ENCODE measurements at places on chromosomes 2 and 18.
A peak's percentile ranks its signal among the peaks of the same experiment; 100 is the strongest.

DNA sequence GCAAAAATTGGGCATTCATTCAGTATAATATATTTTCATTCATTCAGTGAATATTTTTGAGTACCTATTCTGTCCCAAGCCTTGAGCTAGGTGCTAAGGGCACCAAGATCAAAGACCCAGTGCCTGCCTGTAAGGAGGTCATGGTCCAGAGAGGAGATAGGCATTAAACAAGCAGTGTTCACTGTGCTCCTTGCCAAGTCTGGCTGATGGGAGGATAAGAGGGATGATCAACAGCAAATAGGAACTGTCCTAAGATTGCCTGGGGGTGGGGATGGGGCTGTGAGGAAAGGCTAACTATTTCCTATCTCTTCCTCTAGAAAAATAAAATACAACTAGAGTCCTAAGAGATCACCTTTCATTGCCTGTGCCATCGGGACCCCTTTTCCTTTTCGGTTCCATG lies 60.4 kb downstream of the SETBP1 start:
- no peak for DNase-seq

GRCh38 chr2:100537918-100538317 lies 24.9 kb upstream of the PDCL3 start:
- no peak for DNase-seq

DNA sequence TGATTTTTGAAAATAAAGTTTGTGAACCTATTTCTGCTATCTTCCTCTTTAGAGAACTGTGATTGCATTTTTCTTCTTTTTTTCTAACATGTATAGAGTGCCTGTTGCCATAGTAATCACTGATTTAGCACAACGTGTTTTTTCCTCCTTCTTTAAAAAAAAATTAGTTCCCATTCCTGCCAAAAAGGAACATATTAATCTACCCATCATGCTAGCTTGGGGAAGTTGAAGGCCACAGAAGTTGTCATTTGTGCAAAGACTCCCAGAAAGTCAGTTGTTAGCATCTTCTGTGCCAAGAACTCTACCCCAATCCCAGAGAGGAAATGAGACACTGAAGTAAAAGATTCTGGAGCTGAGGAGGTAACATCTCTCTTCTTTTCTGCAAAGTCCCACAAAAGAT lies 57.3 kb downstream of the SLC8A1 start:
- DNase-seq: no peak

GRCh38 chr2:240233885-240234502 lies 93.5 kb upstream of the OTOS start:
- peak; percentile 70 for DNase-seq

DNA sequence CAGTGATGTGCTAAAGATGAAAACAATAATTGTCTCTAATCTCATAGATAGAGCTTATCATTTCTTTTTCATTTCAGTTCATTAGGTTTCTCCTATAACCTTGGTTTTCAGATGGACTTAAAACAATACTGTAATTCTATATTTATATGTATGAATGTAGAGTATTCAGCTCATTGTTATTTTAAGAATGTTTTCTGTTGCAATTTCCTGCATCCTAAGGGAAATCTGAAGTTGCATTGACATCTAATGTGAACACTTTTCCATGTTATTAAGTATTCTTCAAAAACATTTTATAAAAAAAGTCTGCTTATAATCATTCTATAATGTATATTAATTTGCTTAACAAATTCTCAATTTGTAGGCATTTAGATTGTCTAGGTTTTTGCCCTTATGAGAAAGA lies 288.9 kb downstream of the XIRP2 start:
- no peak for DNase-seq

- no peak for DNase-seq
Observed at GRCh38 chr2:10305715-10306114, 3.0 kb downstream of the HPCAL1 start.

DNA sequence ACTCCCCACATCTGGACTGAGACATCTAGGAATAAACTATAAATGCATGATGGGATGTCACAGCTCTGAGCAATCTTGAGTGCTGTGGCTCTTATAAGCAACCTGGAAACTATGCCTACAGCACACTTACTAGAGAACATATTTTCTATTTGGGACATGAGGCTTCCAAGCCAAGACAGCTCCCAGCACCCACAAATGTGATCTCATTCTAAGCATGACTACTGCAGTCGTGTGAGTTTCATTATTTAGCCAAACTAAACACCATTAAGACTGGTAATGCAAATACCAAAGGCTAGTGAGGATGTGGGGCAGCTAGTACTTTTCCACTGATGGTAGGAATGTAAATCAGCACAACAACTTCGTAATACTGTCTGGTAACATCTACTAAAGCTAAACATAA lies 72.5 kb downstream of the RTTN start:
- DNase-seq: no peak

DNA sequence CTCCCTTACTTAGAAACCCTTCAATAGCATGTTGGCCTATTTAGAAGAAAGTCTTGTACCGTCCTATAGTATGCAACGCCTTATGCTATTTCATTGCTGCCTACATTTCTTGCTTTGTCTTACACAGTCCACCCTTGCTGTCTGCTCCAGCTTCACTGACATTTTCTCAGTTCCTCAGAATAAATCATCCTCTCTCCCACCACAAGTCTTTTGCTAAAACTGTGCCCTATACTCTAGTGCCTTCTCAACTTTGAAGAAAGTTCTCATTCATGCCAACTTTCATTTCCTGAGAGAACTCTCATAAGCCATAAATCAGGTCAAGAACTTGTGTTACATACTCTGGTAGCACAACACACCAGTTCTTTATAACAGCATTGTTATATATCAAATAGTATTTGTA lies 54.3 kb upstream of the COL3A1 start:
- DNase-seq: no peak

- DNase-seq: no peak
Observed at GRCh38 chr2:2812117-2812516, 481.0 kb upstream of the MYT1L start.

DNA sequence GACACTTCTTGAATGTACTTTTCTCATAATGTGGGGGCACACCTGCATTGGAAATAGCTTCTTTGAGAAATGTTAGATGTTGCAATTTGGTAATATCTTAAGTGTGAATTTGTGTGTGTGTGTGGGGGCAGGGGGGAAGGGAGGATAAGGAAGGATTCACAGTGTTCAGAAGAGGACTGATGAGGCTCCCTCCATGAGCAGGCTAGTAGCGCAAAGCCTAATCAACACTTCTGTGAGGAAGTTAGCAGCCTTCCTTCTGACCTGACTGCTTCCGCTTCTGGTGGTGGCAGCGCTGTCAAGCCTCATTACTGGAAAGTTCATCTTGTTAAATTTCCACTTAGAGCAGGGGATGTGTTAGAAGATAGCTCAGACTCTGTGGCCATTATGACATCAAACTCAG lies 295.4 kb upstream of the SPRED2 start:
- DNase-seq: no peak

DNA sequence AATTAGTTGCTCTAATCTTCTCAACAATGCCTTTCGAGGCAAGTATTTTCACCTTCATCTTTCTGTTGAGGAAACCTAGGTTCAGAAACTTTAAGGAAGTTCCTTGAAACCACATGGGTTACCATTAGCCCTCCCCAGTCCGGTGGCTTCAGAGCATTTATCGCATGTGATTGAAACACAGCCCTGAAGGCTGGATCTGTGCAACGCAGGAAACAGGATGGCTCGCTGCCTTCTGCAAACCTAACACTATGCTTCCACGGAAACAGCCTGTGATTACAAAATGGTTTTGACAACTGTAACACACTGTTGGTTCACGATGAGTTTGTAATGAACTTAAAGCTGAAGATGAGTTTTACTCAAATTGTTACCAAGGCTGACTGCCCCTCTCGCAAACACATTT lies 68.5 kb downstream of the EPB41L3 start:
- no peak for DNase-seq

DNA sequence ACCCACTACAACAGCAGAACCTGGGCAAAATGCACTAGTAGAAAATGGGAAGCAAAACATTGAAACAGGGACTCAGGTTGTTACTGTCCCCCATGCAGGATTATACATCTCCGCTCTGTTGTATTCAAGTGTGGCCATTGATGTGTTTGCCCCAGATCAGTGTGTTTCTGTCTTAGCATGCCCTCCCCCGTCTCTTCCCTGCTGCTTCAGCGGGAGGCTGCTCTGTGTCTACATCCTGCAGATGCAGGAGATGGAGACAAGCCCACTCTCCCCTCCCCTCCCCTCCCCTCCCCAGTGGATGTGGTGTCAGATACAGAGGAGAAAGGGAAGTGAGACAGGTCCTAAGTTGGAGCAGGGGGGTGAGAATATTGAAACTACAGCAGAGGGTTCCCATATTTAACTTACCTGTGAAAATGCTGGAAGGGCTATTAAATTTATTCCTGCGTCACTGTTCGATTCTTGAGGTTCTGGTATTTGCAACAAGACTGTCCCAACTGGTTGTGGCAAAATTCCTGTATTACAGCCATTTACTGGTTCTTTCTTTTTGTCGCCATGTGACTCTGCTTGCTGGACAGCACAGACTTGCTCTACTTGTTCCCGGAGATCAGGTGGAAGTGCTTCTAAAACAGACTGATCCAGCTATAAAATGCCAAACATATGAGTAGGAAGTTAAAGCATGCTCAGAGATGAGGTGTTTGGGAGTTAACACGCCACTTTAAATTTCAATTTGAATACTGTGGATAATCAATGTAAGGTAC lies 67.0 kb downstream of the EIF5B start:
- no peak for DNase-seq

- DNase-seq: no peak
Observed at GRCh38 chr2:133480707-133481429, 87.4 kb downstream of the NCKAP5 start.

GRCh38 chr2:119758881-119759450 lies 756 bp upstream of the PTPN4 start:
- no peak for DNase-seq

- DNase-seq: peak; percentile 9
Observed at GRCh38 chr18:22223254-22223964, 54.0 kb downstream of the GATA6 start.

- no peak for DNase-seq
Observed at GRCh38 chr18:45926691-45927090, 40.4 kb downstream of the EPG5 start.

DNA sequence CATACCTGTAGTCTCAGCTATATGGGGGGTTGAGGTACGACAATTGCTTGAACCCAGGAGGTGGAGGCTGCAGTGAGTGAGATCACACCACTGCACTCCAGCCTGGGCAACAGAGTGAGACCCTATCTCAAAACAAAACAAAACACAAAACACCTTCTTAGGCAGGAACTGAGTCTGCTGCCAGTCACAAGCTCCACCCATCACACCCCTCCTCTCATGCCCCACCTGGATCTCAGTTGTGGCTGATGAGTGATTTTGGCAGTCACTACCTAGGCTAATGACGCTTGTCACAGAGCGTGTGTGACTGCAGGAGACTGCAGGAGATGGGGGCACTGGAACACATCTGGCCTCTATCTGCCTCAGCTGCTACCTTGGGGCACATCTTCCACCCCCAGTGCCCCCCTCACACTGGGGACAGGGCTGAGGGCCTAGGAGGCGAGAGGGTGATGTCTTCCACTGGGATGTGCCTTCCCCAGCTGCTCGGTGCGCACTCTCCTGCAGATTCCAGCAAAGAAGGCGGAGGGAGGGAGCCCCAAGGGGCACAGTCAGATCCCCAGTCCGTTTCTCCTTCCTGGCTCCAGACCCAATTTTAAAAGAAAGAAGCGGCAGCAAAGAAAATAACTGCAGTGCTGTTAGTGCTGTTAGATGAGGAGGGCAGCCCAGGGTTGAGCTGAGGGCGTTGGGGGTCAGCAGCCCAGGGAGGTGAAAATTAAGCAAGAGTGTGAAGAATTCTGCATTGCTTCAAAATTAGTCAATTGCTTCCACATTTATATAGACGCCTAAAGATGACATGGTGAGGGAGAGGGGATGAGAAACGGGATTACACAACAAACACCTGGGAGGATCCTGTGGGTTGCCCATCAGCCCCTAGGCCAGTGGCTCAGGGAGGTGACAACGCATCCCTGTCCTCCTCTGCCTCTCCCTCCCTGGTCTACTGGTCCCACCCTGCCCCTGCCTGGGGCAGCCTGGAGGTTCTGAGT lies 143.6 kb upstream of the HAAO start:
- no peak for DNase-seq

- DNase-seq: no peak
Observed at GRCh38 chr2:215863687-215864086, 149.7 kb downstream of the MREG start.

DNA sequence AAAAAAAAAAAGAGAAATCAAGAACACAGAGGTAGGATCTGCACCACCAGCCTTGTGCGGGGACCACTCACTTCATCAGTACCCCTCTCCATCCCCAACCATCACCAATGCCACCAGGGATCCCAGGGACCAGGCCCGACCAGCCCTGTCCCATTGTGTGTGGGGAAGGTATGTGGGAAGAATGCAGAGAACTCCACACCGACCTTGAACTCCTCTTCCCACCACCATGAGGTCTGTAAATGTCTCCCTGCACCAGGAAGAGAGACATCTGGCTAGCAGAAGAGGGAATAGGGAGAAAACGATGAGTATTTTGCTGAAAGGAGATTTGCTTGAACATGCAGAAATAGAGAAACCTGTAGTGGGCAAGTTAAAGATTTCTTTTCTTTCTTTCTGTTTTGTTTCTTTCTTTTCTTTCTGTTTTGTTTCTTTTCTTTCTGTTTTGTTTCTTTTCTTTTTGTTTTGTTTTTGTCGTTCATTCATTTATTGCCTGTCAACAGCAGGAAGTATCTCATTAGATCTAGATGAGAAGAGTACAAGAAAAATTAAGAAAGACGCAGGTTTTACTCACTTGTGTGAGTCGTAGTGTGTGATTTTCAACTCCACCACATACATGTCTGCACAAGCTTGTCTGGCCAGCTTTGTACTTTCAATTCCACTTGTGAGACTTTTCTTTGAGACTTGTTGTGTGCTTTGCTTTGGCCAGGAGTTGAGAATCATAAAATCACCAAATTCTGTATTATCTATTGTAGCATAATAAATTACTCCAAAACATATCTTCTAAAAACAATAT lies 179.8 kb upstream of the HAAO start:
- no peak for DNase-seq

GRCh38 chr2:41932241-41933045 lies 115.4 kb upstream of the PKDCC start:
- peak; percentile 67 for DNase-seq

- DNase-seq: no peak
Observed at GRCh38 chr2:223744580-223744979, 92.8 kb downstream of the AP1S3 start.

- DNase-seq: no peak
Observed at GRCh38 chr2:9030841-9031240, 27.4 kb upstream of the MBOAT2 start.

DNA sequence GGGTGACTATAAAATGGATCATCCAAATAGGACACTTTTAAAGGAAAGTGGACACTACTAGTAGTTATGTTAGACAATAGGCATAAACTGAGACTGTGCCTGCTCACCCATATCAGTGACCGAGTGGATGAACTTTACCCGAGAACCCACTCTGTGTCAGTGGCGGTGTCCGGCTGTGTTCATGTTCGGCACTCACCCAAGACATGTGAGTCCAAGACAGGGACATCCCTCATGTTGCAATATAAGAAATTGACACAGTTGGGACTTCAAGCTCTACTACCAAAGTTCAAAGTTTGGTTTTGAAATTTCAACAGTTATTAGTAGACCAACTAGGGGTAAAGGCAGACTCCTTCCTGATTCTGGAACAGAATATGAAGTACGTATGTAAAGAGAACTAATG lies 326.3 kb upstream of the TNP1 start:
- DNase-seq: peak; percentile 60
